Natural killer cell treated with Interleukin-12 subunit alpha and Interleukin-12 subunit beta and Interleukin-15 and Interleukin-18, amount 100 ng/mL, for 72 hours (primary cell): ENCODE measurements at places on chromosomes 6 and 20.

DNA sequence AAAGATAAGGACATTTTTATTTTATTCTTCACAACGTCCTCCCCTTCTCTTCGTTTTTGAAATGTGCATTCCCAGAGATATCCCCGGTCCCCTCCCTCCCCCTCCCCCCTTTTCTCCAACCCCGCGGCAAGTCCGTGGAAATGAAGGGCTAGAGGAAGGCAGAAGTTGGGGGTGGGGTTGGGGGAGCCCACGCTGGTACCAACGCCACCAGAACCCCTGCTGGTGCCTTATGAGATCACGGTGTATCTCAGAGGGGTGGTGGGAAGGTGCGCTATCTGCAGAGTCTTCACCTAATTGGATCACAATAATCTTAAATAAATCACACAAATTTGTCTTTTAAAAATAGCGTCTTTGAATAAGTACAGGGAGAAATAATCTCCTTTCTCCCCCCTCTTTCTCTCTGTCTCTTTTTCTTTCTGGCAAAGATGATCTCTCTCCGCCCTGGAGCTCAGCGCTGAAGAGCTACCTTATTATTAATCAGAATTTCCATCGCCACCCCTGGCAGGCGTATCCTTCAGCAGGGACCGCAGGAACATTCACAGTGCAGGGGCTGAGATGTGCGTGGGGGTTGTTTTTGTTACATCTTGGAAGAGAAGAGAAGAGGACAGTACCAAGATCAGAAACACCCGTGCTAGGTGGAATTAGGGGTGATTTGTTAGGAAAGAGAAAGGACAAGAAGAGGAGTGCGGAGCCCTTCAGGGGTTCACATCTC lies 915 bp downstream of the CLVS2 start:
- no peak for DNase-seq

DNA sequence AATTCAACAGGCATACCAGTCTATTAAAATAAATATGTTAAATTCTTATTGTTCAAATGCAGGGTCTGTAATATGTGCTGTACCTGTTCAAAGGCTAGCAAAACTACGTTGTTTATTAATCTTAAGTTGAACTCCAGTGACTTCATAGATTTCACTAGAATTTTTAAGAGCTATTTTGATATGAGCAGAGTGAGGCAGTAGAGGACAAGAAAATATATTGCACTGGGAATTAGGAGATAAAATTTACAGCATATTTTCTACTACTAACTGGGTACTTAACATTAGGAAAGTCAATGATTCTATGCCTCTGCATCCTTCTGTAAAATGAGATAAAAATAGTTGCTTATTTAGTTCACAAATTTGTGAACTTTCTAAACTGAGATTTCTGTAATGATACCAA lies 162.2 kb upstream of the BMP5 start:
- DNase-seq = no peak

DNA sequence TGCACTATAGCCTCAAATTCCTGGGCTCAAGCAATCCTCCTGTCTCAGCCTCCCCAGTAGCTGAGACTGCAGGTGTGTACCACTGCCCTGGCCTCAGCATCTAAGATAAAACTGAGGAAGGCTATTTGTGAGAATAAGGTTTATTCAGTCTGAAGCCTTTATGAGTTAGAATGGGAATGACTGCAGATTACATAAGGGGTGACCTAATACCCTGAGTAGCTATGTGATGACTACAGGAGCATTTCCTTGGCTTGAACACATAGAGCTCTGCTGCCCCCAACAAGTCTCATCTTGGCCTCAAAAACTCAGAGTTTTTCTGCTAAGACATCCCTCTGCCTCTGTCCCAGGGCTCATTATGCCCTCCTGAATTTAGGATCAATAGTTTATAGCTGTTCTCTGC lies 7.6 kb downstream of the GSS start:
- no peak for DNase-seq

DNA sequence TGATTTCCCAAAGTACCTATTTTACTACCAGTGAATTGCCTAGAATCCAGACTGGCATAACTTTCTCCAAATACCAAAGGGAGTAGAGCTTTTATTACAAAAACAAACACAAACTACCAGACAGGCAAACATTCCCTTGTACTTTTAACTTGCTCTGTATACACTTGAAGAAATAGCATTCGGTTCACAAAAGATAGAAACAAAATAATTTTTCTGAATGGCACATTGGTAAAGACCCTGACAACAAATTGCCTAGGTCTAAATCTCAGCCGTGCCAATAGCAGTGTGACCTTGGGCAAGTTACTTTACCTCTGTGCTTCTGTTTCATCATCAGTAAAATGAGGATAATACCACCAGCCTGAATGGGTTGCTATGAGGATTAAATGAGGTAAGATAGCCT lies 15.9 kb downstream of the ARHGAP18 start:
- no peak for DNase-seq
